ENCODE measurements at places on chromosomes 4 and X. TPM values are rescaled to one million over a fixed set of nuclear protein-coding genes. Genes with fewer than 3 reads are reported as not detected.

Gene KLKB1
- total RNA-seq: 0.75 TPM

Gene PF4V1
- not detected for total RNA-seq

Gene PPP2R2C
- total RNA-seq: 5.7 TPM

Gene GAGE12E
- total RNA-seq: not detected

Gene PLP1
- total RNA-seq: 11.9 TPM

Gene ZMAT1
- 4.4 TPM for total RNA-seq

Gene DGKK
- total RNA-seq: not detected

Gene GLUD2
- 1.4 TPM for total RNA-seq

Gene SSX3
- not detected for total RNA-seq

Gene DNAAF6
- total RNA-seq: not detected

Gene PPM1K
- total RNA-seq: 168 TPM

Gene NEUROG2
- total RNA-seq: not detected

Gene UFSP2
- 28.6 TPM for total RNA-seq

Gene FGF13
- total RNA-seq: 1.9 TPM

Gene TCEAL9
- total RNA-seq: 43.3 TPM
